Foreskin fibroblast (primary cell): ENCODE measurements at places on chromosomes 7 and 10.

- no peak for DNase-seq
Observed at GRCh38 chr10:22171131-22171530, 46.7 kb downstream of the EBLN1 start.

GRCh38 chr10:78306358-78306757, 272.7 kb downstream of the RPS24 start:
- DNase-seq = no peak

GRCh38 chr10:68032113-68032512, 43.0 kb downstream of the HERC4 start:
- DNase-seq = no peak

- DNase-seq = no peak
Observed at GRCh38 chr10:76026905-76027304, 595.5 kb downstream of the LRMDA start.

GRCh38 chr10:73093922-73094850, 2.5 kb downstream of the P4HA1 start:
- DNase-seq = peak; percentile 48

GRCh38 chr10:15099886-15100285, 2.7 kb downstream of the RPP38 start:
- no peak for DNase-seq

GRCh38 chr7:129391546-129392171, 42.6 kb upstream of the STRIP2 start:
- no peak for DNase-seq

- no peak for DNase-seq
Observed at GRCh38 chr10:43084812-43085211, 7.9 kb downstream of the RET start.

DNA sequence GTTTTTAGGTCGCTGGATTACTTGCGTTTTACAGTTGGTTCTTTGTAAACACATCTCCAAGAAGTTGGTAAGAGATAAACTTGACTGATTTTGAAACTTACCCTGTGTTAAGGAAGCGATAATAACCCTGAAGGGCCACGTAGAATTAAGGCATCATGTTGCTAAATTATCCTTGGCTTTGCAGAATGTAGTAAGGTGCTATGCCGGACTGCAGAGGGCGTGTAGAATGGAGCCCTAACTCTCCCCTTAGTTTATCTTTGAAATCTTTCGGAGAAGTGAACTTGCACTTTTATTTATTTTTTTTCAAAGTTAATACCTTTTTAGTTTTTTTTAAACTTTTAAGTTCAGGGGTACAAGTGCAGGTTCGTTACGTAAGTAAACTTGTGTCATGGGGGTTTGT, 208.8 kb upstream of the DKK1 start:
- no peak for DNase-seq

DNA sequence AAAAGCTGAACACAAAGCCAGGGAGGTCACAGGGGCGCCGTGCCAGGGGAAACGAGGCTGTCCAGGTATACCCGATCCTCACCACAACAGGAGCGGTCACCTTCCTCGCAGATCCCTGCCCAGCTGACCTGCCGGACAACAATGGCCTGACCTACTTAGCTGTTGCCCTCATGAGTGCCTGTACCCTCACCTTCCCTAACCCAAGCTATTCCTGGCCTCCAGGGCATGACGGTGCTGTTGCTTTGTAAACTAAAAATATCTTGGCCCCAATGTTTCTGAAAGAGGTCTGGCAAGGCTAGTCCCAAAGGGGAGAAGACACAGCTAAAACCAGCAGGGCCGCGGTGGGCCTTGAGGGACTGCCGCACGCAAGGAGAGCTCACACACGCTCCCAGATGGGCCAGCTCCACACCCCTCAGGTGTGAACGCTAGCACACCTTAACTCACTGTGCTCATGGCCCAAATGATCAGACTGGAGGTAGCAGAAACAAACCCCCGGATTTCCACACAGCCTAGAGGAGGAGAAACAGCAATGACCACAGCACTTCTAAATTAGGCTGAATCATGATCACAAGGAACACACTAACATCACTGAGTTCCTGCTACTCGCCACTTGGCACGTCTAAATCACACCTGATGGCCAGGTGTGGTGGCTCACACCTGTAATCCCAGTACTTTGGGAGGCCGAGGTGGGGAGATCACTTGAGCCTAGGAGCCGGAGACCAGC, 66.3 kb upstream of the CYTH3 start:
- DNase-seq = no peak

- no peak for DNase-seq
Observed at GRCh38 chr7:83652481-83652880, 3.5 kb upstream of the SEMA3E start.

DNA sequence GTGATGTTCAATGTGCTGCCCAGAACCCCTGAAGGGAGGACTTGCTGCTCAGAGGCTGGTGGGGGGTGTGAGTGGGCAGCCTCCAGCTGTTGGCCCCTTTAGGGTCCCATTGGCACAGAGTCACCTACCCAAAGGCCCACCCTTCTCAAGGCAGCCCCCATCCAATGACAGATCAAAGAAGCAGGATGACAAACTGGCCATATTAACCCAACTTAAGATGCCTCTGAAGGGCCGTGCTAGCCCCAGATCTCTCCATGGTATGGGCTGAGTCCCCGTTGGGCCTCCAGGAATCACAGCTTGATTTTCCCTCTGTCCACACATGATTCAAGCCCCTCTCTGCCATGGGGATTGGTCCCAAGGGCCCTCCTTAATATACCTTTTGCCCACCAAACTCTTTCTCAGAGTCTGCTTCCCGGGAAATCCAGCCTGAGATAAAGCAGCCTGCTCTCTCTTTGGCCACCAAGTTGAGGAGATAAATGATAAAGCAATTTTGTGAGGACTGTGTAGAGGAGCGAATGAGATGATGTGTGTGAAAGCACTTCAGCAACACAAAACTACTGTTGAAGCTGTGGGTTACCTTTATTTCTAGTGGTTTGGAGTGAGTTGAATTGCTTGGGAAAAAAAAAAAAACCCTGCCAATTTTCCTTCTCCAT, 38.2 kb upstream of the C10orf71 start:
- no peak for DNase-seq

DNA sequence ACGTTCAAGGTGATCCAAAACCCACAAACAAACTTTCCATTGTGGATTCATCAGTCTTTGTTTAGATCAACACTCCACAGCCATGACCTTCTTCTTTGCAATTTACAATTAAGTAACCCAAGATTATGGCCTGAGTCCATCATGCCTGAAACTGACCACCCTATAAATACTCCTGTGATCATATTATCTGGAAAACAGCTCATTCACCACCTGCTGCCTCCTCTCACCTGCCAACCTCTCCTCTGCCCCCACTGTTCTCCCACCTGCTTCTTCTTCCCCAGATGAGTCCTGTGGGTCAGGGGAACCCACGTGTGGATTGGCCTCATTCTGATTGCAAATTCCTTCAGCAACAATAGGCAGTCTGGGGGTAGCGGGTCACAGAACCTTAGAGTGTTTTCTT, 81.4 kb downstream of the ABLIM1 start:
- no peak for DNase-seq

GRCh38 chr10:24900888-24901685, 51.3 kb downstream of the PRTFDC1 start:
- DNase-seq = no peak

GRCh38 chr10:22702348-22702747, 12.0 kb downstream of the PIP4K2A start:
- DNase-seq = no peak

- DNase-seq = no peak
Observed at GRCh38 chr10:78459639-78460037, 426.0 kb downstream of the RPS24 start.

DNA sequence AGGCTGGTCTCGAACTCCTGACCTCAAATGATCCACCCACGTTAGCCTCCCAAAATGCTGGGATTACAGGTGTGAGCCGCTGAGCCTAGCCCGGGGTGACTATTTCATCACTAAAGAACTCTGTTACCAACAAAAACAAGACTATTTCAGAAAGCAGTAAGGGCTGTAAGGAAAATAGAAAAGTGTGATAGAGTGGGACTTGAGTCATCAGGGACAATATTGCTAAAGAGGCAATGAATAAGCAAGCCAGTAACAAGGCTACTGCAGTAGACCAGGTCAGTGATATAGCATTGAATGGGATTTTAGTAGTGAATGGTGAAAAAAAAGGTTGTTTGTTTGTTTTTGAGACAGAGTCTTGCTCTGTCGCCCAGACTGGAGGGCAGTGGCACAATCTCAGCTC, 51.7 kb downstream of the SVOPL start:
- no peak for DNase-seq

GRCh38 chr10:63286340-63286739, 153.2 kb downstream of the NRBF2 start:
- no peak for DNase-seq

DNA sequence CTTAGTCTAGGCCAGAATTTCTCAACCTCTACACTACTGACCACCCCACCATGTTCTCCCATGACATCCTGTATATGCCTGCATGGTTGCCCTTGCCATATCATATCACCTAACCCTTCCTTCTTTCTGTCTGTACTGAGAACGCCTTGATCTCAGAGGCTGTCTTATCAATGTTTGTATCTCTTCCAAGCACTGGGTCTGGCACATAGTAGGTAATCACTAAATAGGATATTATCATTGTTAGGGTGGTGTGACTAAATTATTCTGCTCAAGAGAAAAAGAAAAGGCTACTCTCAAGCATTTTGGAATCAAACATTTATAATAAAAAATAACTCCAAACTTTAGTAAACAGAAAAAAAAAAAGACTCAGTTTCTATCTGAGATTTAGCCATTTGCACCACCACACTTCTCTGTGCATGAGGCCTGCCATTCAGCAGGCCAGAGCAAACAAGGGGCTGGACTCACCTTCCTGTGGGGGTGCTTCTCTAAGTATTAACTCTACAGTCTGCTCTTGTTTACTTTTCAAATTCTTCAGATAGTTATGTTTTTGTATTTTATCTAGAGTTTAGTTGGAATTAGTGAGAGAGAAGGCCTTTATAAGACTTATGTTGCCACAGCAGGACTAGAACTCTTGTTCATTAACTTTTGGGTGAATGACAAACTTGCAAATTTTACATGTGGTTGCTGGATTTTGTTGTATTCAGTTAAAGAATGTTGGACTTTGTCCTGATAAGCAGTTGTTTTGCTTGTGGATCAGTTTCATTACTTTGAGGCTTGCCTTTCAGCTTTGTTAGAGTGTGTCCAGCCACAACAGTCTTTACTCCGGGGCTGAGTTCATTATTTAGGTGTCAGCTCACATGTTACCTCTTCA, 5.4 kb downstream of the AGBL3 start:
- no peak for DNase-seq

DNA sequence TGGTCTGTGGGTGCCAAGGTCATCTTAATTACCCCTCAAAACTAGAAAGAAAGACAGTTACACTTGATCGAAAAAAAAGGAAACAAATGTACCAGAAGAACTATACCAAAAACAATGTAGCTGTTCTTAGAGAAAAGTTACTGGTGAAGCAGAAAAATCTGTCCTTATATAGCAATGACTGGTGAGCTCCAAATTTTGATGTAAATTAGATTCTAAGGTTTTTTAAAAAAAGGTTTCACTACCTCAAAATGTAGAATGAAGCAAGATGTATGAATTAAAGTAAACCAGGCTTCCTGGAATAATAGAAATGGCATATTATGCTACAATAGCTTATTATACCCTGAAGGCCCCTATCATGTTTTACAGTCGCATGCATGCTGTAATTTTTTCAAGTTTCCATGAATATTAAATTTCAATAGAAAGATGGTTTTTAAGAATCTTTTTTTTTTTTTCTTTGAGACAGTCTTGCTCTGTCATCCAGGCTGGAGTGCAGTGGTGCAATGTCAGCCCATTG, 28.4 kb upstream of the FKBP9 start:
- no peak for DNase-seq

- DNase-seq = no peak
Observed at GRCh38 chr10:45241865-45242520, 73.4 kb downstream of the OR13A1 start.

DNA sequence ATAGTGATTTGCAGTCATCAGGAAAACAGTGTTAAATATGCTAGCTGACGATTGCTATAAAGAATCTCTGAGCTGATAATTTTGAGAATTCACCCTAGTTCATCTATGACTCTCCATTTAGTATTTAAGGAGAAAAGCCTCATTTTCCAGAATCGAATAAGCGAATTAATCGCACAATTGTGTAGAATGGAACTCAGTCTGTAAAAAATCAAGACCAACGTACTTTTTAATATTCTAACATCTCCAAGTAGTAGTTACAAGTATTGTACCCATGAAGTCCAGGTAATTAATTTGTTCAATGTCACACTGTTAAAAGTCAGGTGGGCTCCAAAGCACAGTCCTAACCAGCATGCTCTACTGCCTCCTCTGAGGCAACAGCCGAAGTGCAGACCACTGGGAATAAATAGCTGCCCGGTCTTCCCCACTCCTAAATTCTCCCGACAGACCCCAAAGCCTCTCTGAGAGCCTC, 380 bp upstream of the AGBL3 start:
- DNase-seq = no peak

DNA sequence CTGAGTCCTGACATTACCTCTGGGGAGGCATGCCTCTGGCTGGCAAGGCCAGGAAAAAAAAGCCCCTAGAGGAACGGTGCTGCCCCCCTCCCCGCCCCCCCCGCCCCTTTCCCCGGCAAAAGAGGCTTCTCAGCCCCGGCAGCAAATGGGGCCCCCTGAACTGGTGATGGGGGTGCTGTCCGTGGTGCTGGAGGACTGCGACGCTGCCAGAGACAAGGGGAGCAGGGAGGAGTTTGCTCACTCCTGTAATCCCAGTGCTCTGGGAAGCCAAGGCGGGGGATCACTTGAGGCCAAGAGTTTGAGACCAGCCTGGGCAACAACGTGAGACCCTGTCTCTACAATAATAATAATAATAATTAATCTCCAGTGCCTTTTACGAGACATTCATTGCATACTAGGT, 23.7 kb downstream of the SRRM3 start:
- DNase-seq = peak; percentile 59

DNA sequence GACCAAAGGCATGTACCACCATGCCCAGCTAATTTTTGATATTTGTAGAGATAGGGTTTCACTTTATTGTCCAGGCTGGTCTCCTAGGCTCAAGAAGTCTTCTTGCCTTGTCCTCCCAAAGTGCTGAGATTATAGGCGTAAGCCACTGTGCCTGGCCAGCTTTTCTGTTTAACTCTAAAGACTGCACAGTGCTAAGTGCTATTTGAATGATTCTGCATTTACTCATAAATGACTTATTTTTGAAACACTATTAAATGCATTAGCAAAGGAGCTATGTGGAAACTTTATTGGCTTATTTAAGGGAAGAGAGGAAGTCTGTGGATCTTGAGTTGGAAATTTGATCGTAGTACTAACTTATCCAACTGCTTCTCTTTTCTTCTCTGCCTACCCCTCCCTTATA, 89.1 kb downstream of the NT5C2 start:
- DNase-seq = no peak

DNA sequence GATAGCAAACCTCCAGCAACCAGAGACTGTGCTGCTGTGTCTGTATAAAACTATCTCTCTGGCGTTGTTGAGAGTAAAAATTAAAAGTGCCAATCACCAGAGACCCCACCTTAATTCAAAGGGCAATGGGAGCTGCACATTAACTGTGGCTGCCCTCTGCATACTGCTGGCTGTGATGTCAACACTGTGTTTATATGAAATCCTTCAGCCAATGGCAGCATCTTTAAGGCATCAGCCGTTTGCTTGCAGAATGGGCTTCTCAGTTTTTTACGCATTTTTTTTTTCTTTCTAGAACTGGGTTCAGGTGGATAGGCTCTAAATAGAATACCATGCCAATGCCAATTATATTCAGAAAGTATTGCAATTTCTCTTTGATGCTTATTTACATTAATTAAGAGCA, 47.7 kb downstream of the CHN2 start:
- no peak for DNase-seq
